Panc1 (cell line): ENCODE measurements at places on chromosomes 2 and 18. TPM values are rescaled to one million over a fixed set of nuclear protein-coding genes. Genes with fewer than 3 reads are reported as not detected.

CCDC74B gene
- total RNA-seq: 9.8 TPM

SIX3 gene
- total RNA-seq: 0.21 TPM

WDPCP gene
- total RNA-seq: 7.4 TPM

LCT gene
- total RNA-seq: not detected

- no peak for DNase-seq
Measured at GRCh38 chr18:8831531-8831930, 126.2 kb downstream of the MTCL1 start.
